ENCODE measurements at places on chromosomes 1 and 21.

DNA sequence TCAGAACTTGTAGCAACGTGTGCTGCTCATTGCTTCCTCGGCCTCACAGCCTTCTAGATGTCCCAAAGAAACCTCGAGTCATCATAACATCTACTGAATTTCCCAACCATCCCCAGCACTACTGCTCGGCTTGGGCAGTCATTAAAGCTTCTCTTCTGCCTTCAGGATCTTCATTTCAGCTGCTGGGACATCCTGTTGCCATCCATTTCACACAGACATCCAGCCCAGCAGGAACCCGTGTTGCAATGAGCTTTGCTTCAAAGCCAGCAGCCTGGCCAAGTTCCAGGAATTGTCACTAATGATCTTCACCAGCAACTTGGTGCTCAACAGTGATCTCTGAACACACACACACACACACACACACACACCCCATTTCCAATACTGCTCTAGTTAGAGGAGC, 18.5 kb downstream of the WLS start:
- DNase-seq: no peak

- no peak for DNase-seq
Measured at GRCh38 chr1:107547363-107548155, 406.7 kb downstream of the NTNG1 start.

GRCh38 chr1:114107474-114108435, 45.9 kb downstream of the SYT6 start:
- no peak for DNase-seq

DNA sequence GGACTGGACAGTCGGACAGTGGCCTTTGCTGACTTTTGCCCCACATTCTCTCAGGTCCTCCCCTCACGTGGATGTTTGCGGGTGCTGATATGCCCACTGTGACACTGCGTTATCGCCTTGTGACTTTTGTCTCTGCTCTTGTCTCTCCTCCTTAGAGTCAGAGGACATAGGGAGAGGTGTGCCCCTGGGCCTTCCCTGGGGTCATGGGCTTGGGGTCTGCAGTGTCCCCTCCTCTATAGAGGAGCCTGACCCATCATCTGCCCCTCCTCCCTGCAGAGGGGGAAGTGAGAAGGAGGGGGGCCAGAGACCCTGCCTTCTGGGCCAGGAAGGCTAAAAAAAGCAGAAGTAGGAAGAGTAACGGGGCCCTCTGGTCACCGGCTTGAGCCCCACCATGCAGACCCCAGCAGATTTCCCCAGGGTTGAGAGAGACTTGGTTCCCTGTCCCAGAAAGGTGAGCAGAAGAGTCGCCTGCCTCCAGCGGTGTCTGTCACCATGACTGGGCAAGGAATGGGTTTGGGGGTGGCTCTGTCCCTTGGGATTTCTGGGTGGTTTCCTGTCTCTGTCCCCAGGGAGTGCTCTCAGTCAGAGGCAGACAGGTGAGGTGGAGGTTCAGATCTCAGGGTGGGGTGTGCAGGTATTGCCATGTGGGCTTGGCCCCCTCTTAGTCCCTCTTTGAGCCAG, 13.3 kb downstream of the RPS6KA1 start:
- DNase-seq: no peak

- no peak for DNase-seq
Measured at GRCh38 chr1:115343200-115343737, 5.2 kb upstream of the NGF start.

GRCh38 chr1:93542398-93542797, 94.5 kb downstream of the FNBP1L start:
- no peak for DNase-seq

DNA sequence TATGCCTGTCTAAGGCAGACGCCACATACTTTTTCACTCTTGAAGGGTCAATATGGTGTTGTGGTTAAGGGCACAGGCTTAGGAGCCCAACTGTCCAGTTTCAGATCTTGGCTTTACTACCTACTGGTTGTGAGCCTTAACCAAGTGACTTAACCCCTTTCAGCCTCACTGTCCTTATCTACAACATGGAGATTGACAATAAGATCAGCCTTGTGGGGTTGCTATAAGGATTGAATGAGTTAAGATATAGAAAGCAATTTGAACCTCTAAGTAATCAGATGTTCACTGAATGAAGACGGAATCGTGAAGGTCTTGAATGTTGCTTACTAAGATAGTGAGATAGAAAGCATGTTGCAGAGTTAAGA, 121.3 kb upstream of the JUN start:
- DNase-seq: no peak

DNA sequence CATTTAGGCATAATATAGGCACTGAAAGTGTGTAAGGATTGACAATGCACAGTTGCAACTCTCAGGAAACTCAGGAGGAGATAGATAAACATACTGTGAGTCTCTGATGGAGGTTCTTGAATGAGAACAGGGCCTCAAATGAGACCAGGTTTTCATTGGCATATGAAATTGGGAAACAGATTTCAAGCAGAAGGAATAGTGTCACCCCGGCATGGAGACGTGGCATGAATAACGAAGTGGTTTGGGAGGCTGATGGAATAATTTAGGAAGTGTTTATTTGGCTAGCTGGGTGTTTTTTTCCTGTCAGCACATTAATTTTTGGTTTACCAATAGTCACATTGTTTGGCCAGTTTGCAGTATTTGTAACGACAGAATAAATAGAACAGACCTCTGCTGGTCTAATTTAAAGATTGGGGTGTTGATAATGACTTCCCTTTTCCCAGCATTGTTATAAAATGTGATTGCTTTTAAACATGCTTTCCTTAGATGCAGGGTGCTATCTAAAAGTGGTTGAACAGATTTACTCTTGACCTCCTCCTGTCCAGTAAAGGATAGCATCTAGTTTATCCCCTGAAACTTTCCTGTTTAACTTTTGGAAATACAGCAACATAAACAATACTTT, 132.0 kb downstream of the C1orf21 start:
- no peak for DNase-seq

DNA sequence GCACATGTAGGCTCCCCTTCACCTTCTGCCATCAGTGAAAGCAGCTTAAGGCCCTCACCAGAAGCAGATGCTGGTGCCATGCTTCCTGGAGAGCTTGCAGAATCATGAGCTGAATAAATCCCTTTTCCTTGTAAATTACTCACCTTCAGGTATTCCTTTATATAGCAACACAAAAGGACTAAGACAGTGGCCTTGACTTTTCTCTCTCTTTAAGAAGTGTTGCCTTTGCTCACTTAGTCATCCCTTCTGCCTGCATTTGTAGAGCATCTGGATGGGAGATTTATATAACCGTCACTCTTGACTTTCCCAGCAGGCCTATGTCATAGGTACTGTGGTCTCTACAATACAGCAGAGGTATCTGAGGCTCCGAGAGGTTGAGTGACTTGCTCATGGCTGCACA, 3.7 kb downstream of the PCSK9 start:
- DNase-seq: no peak

Data from thoracic aorta (tissue), 2 donors.